Stimulated activated CD4-positive, alpha-beta T cell treated with anti-CD3 and anti-CD28 coated beads, Interleukin-1b, Interleukin-23, amount 100 ng/mL, for 1 hour (primary cell): ENCODE measurements at places on chromosomes 1 and 21.

- DNase-seq, result no peak
These were observed 78.0 kb upstream of the HSD17B7 start for GRCh38 chr1:162712317-162713029.

GRCh38 chr1:220249522-220249921 lies 22.7 kb downstream of the RAB3GAP2 start:
- DNase-seq, result no peak

DNA sequence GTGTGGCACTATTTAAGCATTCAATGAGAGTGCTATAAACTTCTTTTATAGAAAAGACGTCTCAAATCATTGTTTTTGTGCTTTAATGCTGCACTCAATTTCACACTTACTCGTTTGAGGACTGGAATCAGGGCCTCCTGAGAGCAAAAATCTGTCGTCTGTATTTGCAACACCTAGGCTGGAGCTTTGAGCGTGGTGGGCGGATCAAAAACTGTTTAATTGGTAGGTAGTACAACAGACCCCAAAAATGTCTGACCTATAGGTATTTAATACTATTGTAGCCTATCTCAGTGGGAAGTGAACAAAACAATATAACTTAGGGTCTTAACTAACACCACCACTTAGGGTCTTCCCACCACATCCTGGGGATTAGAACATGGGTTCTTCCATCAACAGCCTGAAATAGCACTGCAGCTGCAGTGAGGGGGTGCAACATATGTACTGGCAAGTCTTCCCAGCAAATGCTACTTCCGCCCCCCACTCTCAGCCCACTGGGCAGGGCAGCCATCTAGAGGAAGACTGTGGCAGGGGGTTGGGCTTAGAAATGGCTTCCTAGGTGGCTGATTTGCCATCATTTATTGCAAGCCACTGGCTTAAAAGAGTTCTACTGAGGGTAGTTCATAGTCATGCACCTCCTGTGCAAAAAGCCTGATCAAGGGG lies 48.3 kb downstream of the CD46 start:
- DNase-seq, result no peak

GRCh38 chr1:197841158-197841557 lies 61.3 kb upstream of the C1orf53 start:
- no peak for DNase-seq

DNA sequence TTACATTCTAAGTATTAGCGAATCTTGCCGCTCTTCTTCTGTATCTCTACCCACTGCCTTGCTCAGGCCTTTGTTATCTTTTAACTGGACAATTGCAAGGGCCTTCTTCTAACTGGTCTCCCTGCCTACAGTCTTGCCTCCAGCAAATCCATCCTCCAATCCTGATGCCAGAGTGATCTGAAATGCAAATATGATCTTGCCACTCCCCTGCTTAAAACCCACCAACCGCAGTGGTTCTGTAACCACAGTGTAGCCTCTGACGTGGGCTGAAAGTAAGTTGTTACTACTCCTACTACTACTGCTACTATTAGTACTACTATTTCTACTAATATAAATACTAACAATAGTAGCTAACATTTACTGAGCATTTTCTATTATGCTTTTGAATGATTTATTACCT lies 12.4 kb downstream of the MOV10 start:
- no peak for DNase-seq

DNA sequence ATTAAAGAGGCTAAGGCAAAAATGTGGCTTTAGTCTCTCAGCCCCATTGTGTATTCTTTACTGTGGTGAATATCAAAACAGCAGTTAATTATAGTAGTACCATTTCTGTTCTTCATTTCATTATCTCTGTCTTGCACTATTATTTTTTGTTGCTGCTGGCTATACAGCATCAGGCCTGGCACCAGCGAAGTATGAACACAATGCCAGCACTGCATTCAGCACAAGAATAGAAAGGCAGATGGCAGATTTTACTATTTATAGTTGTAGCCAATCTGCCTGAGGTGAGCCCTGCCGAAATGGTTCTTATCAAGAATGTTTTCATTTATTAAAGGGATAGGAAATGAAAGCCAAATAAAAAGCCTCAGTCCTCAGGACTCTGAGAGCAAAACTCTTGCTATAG lies 72.1 kb downstream of the GPR52 start:
- no peak for DNase-seq
